ENCODE measurements at places on chromosomes 2 and 18.

GRCh38 chr2:143254110-143254509, 124.9 kb downstream of the ARHGAP15 start:
- no peak for DNase-seq

DNA sequence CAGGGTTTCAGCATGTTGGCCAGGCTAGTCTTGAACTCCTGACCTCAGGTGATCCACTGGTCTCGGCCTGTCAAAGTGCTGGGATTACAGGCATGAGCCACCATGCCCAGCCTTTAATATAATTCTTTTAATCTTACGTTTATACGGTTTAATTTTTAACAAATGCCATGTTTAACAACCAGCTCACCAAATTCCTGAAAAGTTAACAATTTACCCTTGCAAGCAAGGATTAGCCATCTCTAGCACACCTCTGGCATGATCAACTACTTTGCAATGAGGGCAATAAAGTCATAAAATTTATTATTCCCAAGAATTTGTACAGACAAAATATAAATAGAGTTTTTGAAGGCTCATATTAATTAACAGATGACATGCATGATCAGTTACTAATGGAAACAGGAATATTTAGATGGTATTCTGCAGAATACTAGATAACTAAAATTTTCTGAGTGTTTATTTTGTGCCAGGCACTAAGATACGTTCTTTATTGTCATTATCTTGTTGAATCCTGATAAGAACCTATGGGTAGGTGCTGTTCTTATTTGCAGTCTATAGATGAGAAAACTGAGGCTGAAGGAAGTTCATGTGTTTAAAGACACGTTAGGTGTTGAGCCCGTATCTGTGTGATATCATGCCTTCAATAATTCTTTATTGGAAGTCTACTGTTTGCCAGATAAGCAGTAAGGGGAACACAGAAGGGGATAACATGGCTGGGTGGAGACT, 190.1 kb downstream of the CDCA7 start:
- DNase-seq = no peak

DNA sequence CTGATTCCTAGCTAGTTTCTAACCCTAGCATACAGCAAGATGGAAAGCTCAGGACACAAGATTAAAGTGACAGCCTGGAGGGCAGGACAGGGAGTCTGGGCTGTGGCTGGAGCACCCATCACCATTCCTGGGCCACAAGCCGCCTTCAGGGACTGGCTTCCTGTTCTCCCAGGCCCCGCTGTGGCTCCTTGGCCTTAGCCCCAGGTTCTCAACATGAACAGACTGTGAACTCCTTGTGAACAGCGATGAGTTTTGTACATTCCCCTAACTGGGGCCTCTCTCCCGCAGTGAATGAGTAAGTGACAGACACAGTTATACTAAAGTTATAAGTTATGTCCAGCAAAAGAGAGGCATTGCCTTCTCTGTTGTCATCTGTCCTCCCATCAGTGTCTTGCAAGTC, 35.9 kb upstream of the SLC14A1 start:
- DNase-seq = no peak

GRCh38 chr18:76252880-76253279, 242.2 kb downstream of the ZNF516 start:
- no peak for DNase-seq

GRCh38 chr2:176467595-176467994, 198.4 kb downstream of the MTX2 start:
- no peak for DNase-seq

GRCh38 chr18:1906421-1906820, 664.9 kb downstream of the METTL4 start:
- DNase-seq = no peak

DNA sequence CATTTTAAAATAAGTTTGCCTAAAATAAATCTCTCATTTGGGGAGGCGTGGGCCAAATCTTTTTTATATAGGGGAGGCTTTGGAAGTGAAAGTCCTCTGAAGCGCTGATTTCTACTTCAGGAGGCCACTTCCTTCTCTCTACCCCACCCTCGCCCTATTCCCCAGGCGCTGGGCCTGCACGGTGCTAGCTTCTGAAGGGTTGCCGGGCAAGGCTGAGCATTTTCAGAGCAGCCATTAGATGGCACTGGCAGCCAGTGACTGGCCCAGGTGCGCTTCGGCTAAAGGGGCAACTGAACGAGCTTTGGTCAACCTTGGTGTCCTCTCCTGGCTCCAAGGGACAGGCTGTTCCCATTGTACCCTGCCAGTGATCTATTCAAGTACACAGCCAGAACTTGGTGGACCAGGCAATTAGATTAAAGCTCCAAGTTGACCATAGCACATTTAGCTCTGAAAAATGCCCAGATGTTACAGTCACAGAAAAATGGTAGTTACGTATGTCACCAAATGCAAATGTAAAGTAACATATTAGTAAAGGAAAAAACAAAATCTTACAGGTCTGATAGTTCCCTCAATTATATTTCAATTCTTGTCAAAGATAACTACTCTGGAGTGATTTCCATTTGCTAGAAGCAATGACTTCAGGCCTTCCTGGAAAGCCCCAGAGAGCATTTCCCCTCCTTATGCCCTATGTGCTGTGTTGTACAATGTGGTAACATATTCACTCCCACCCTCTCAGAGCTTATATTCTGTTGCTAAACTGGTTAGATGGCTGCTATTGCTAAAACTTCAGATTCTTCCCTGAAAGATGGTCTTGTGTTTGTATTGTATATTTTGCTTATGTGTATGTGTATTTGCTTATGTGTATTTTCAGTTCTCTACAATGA, 2.1 kb downstream of the POMC start:
- peak; percentile 85 for DNase-seq

Measured in GM20000 (cell line).